AG20443 (cell line): ENCODE measurements at places on chromosomes 12 and 14.

DNA sequence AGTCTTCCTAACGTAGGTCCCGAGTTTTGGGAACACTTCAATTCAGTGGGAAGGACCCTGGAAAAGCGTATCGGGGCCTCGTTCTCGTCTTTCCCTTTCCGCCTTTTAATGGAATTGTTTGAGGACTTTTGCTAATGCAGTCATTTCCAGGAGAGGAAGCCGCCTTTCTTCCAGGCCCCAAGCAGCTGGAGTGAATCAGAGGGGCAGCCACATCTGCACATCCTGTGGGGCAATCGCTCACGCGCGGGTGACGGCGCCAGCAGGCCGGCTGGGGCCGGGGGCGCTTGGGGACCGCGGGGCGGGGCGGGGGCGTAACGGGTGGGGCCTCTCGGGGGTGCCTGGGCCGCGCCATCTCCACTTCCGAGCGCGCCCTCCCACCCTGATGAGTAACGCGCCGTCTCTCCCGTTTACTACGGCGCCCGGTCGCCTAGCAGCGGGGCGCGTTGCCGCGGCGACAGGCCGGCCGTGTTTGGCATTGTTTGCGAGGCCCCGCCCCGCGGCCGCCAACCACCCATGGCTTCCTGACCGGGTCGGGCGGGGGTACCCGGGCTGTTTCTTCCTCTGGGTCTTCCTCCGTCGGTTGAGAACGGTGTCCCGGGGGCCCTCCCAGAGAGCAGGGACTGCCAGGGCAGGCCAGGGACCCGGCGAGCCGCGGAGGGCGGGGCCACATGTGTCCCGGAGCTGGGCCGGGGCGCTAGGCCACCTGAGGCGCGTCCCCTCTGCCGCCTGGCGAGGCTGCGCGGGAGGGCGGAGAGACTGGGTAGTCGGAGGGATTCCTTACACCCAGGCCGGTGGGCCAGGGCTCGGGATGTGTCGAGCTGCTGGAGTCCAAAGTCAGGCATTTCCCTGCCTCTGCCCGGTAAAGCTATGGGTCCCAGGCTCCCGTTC is 2.3 kb downstream of the GSG1 start:
- DNase-seq: peak; percentile 95

GRCh38 chr14:45145214-45145613 is 9.5 kb downstream of the FANCM start:
- DNase-seq: no peak

DNA sequence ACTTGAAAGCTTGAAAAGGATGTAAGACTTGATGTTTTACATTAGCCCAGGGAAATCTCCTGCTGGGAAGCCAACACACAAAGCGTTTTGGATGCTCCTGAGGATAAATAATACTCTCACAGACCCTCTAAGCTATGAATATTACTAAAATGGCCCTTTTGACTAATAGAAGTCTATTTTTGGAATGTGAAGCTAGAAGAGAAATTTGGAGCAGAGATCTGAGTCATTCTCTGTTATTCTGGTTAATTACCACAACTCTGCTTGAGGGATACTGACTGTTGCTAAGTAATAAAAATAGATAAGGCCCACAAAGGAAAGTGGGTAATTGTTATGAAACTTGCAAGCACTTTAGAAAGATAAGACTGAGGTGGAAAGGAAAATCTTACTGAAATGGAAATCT is 346.2 kb upstream of the STXBP6 start:
- DNase-seq: no peak

DNA sequence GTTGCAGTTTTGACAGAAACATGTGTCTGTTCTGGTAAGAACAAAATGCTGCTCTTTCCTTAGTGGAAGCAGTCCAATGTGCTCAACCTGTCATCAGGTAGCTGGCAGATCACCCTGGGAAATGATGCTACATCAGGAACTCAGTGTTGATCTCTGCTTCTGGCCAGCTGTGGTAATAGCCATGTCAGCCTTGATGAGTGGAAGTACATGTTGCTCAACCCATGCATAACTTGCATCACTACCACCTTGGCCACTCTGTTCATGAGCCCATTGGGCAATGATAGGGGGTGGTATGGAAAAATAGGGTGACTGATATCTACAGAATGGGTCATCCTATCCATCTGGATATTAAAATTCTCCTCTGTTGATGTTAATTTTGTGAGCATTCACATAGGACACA is 411.0 kb downstream of the C12orf50 start:
- DNase-seq: no peak
